ENCODE measurements at places on chromosomes 4 and X. TPM values are rescaled to one million over a fixed set of nuclear protein-coding genes. Genes with fewer than 3 reads are reported as not detected.

Gene KLF8
- total RNA-seq, result 0.41 TPM

Gene MAML3
- total RNA-seq, result 2.7 TPM

- DNase-seq, result no peak
Observed at GRCh38 chr4:105122350-105122749, 24.3 kb upstream of the TET2 start.

GRCh38 chr4:4640692-4641091 lies 98.8 kb upstream of the STX18 start:
- no peak for DNase-seq

- DNase-seq, result no peak
Observed at GRCh38 chr4:46922205-46922604, 13.2 kb upstream of the COX7B2 start.

- DNase-seq, result no peak
Observed at GRCh38 chrX:72271812-72272211, 5.2 kb downstream of the RPS4X start.

Gene P2RY8
- 196 TPM for total RNA-seq

GRCh38 chr4:173490817-173491528 lies 39.1 kb downstream of the HAND2 start:
- DNase-seq, result no peak

Gene VCX
- not detected for total RNA-seq

DNA sequence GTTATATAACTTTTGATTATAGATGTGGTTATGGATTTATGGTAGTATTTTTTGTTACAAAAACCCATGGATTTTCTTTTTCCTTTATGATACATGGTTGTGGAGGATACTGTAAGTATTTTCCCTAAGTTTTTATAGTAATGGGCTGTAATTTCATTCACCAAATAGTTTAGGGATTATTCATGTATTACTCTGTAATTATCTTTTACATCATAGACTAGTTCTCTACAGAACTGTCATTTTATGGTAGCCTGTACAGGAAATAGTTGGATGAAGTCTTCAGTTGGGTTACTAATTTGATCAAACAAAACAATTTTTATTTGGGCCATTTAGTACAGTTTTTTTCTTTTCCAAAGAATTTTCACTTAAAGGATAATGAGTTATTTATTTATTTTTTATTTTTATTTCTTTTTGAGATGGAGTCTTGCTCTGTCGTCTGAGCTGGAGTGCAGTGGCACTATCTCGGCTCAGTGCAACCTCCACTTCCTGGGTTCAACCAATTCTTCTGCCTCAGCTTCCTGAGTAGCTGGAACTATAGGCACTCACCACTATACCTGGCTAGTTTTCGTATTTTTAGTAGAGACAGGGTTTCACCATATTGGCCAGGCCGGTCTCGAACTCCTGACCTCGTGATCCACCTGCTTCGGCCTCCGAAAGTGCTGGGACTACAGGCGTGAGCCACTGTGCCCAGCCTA lies 42.1 kb downstream of the RBPJ start:
- DNase-seq, result no peak

GRCh38 chr4:80343887-80344286 lies 8.4 kb downstream of the CFAP299 start:
- no peak for DNase-seq

Gene UGT8
- 0.14 TPM for total RNA-seq

DNA sequence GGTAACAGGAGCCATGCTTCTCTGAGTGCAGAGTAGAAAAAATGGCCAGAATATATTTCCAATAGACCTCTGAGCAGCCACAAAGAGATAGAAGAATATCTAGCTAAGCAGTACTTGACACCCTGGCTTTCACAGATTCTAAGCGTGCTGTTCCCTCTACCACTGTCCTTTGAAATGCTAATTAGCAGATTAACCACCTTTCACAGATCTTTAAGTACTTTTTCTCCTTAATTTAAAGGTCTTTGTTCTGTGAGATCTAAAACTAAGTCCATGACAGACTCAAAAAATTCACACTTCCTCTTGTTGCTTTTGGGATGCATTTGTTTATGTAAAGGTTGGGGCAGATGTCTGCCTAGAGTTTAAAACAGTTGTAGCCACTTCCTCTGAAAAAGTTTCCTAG lies 28.3 kb upstream of the MAGEC2 start:
- no peak for DNase-seq

Gene HMX1
- total RNA-seq, result not detected

- DNase-seq, result no peak
Observed at GRCh38 chrX:150762258-150763165, 69.3 kb downstream of the MTMR1 start.

GRCh38 chr4:118683513-118683912 lies 1.7 kb upstream of the METTL14 start:
- no peak for DNase-seq

DNA sequence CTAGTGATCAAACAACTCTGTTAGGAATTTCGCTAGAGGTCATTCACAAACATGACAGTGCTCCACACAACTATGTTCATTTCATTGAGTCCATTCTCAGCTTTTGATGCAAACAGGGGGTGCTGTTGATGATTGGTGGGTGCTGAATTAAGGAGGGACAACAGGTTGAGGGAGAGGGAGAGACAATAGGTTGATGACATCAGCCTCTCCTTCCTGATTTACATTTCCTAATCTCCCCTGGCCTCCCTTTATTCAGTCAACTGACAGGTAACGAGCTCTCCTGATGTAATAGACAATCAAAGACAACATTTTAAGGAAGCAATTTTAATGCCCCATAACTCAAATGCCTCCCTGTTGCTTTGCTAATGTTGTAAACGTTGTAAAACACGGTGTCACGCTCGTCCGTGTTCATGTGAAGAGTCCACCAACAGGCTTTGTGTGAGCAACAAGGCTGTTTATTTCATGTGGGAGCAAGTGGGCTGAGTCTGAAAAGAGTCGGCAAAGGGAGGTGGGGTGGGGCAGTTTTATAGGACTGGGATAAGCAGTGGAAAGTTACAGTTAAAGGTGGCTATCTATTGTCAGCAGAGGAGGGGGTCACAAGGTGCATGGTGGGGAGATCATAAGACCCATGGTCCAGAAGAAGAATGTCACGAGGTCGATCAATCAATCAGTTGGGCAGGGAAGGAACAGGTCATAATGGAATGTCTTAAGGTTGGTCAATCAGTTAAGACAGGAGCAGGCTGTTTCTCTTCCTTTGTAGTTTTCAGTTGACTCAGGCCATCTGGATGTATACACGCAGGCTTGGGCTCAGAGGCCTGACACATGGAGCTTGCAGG lies 4.8 kb upstream of the GAR1 start:
- no peak for DNase-seq

DNA sequence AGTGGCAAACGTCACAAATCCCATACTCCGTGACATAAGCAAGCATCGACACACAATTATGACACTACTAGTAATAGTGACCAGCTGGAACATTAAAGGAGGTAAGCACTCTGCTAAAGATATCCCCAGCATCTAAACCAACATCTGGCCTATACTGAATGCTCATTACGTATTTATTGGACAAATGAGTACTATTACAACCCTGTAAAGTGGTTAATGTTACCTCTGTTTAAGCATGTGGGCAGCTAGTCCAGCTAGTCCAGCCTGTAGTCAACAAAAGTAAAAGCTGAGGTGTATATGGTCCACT lies 419 bp upstream of the RPGR start:
- DNase-seq, result no peak

- DNase-seq, result no peak
Observed at GRCh38 chr4:93996895-93997294, 168.3 kb downstream of the ATOH1 start.

DNA sequence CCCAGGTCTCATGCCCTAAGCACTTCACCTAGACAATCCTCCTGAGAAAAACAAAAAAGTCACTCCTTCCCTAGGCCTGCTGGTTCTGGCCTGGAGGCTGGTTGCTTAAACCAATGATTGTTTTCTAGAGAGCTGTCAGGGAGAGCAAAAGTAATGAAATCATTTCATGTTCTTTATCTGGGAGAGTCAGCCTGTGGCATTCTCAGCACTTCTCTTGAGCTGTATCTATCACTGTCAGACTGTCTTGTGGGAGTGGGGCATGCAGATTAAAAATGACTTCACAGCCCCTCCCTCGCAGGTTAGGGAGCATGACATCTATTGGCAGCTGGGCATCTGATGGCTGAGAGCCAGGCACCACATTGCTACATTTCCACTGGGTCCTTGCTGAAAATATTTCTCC lies 20.4 kb upstream of the TMEM154 start:
- no peak for DNase-seq

Gene UNC5C
- not detected for total RNA-seq

DNA sequence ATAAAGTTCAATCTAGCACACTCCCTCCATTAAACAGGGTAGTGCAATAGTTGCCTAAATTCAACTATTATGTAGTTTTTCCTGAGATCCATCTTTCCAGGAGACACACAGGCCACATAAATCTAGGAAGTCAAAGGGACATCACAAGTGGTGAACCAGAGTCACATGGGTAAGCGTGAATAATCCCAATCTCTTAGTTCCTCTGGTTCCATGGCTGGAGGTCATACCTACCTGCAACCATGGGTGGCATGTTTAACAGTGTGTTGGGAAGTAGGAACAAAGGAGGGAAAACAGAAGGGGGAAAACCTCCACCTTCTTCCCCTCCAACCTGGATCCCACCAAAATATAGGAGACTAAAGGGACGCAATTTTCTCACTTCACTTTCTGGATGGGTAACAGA lies 2651.6 kb downstream of the ARAP2 start:
- DNase-seq, result no peak

Gene RNF128
- total RNA-seq, result not detected

DNA sequence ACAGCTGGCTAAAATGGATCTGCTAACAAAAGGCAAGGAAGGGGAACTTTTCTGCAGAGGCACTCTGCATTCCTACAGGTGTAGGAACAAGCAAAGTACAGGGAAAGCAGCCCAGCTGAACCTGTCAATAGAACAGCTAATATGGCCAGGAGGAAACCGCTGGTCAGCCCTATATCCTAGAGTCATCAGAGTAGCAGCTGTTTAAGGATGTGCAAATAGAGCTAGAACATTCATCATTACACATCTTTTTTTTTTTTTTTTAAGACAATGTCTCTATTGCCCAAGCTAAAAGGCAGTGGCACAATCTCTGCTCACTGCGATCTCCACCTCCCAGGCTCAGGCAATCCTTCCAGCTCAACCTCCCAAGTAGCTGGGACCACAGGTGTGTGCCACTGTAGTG lies 163.0 kb downstream of the BTC start:
- no peak for DNase-seq

DNA sequence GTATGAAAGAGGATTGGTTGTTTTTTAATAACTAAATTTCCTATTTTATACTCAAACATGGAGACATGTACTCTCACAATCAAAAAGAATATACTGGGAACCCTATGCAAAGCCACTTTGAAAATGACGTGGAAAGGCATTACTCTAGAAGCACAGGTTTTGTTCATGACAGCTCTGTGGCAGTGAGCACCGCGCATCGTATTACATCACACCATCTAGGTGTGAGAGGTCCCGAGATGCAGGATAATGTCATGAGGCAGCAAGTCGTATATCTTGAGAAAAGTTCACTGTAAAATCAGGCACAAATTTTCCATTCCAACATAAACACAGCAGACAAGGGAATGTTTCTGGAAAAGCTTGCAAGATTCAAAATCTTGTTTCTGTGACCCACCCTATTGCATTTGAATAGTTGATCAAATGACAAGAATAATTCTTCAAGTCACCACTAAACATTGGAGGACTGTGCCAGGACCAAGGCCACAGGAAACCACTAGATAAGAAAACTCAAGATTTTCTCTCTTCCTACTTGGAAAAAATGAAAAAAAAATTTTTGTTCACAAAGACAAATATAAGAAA lies 127.6 kb downstream of the LDB2 start:
- no peak for DNase-seq

DNA sequence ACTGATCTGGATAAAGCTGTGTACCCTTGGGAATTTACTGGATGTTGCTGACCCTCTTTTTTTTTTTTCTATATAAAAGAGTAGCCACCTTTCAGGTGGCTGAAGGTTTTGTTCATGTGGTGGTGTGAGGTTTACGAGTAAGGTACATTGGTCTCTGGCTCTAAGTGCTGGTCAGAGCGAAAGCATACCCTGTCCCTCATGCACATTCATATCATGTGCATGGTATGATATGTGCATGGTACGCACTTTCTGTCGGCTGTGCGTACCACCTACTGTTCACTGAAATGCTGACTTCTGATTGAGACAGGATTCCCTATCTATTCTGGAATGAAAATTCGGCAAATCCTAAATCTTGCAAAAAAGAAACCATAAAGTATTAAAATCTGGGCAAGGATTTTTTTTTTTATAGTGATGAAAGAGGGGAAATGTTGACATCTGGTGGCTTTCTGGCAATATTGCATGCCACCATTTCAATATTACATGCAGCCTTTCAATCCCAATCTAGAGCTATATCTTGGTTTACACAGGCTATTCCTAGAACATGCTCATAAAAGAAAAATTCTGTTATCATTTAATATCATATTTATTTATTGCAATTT lies 32.8 kb downstream of the FAM149A start:
- DNase-seq, result no peak

DNA sequence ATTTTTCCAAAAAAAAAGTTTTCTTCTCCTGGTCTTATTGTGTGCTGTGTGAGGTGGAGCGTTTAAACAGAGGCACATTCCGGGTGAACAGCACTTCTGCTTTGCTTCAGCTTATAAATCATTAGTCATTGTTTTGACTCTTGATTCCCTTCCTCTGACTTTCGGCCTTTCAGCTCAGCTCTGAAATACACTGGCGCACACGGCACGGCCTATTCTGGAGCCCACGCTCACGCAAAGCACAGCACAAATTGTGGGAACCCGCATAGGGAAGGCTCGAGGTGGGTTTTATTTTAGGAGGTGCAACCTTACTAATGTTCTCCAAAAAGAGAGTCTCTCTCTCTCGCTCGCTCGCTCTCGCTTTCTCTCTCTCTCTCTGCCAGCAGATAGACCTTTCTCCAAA lies 4.0 kb downstream of the POU3F4 start:
- no peak for DNase-seq

DNA sequence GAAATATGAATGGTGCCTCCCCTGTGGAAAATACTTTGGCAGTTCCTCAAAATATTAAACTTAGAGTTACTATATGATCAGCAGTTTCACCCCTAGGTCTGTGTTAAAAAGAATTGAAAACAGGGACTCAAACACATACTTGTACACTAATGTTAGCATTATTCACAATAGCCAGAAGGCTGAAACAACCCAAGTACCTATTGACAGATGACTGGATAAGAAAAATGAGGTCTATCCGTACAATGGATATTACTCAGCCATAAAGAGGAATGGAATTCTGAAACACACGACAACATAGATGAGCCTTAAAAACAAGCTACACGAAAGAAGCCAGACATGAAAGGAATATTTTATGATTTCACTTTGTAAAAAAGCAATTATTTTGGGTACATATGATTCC lies 54.9 kb downstream of the PGRMC2 start:
- no peak for DNase-seq

DNA sequence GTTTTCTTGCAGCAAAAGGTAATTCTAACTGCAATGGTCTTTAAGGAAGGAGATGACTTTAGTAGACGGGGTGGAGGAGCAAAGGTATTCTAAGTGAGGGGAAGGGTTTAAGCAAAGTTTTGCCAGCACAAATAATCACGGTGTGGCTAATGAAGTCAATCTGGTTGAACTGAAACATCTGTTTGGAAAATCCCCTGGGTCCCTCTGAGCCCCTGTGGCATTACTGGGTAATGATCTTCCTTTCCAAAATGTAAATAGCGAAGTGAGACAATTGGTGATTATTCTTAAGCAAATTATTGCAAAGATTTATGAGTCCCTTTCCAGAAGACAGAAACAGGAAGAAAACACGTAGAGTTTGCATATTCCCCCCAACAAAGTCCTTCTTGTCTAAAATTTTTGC lies 47.2 kb downstream of the FGFBP1 start:
- DNase-seq, result no peak

GRCh38 chr4:138341739-138342415 lies 99.7 kb upstream of the SLC7A11 start:
- no peak for DNase-seq

Measured in CD8-positive, alpha-beta T cell (primary cell).